HTR-8/SVneo (cell line): ENCODE measurements at places on chromosomes 2 and 18.

- no peak for DNase-seq
Observed at GRCh38 chr2:24054366-24055010, 4.9 kb downstream of the FKBP1B start.

DNA sequence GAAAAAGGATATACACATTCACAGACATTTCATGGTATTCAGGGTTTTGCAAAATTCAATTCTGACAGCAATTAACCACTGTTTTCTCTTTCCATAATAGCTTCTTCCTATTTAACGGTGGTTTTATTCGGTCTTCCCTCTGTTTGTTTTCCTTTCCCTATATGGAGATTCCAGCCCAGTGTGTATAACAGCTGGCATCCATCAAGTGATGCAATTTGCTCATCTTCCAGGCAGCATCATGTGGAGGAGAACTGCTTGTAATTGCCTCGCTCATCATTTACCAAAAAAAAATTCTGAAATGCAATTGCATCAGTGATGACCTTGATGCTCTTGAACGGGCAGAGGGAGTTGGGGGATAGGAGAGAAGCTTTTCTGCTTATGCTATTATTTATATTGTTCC lies 165.9 kb upstream of the PGAP1 start:
- no peak for DNase-seq

- DNase-seq: no peak
Observed at GRCh38 chr2:16821692-16822091, 156.1 kb upstream of the CYRIA start.

- no peak for DNase-seq
Observed at GRCh38 chr18:68147728-68148127, 567.2 kb downstream of the TMX3 start.

- no peak for DNase-seq
Observed at GRCh38 chr2:124065636-124066035, 40.5 kb downstream of the CNTNAP5 start.

DNA sequence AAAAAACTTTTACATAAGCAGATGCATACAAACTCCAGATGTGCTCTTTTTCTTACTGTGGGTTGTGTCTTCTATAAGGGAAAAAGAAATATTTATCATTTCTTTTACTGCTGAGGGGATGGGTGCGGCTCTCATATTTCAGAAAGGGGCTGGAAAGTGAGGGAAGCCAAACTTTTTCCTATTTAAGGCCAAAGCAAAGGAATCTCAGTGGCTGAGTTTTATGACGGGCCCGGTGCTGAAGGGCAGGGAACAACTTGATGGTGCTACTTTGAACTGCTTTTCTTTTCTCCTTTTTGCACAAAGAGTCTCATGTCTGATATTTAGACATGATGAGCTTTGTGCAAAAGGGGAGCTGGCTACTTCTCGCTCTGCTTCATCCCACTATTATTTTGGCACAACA lies at the start of gene COL3A1:
TSS of gene COL3A1 (plus strand) at position 210 of the 400 bp plus-strand sequence. CDS start at position 327, 117 bp downstream.
- DNase-seq: no peak

GRCh38 chr2:149058936-149059335 lies 20.4 kb downstream of the LYPD6B start:
- DNase-seq: no peak

GRCh38 chr2:108820482-108820881 lies 33.9 kb downstream of the CCDC138 start:
- no peak for DNase-seq
